Activated CD4-positive, alpha-beta T cell treated with anti-CD3 and anti-CD28 coated beads, Interleukin-2, amount 50 U/mL, for 24 hours (primary cell): ENCODE measurements at places on chromosomes 2 and 18.

- DNase-seq: no peak
Measured at GRCh38 chr2:190507135-190507534, 27.4 kb downstream of the NEMP2 start.

DNA sequence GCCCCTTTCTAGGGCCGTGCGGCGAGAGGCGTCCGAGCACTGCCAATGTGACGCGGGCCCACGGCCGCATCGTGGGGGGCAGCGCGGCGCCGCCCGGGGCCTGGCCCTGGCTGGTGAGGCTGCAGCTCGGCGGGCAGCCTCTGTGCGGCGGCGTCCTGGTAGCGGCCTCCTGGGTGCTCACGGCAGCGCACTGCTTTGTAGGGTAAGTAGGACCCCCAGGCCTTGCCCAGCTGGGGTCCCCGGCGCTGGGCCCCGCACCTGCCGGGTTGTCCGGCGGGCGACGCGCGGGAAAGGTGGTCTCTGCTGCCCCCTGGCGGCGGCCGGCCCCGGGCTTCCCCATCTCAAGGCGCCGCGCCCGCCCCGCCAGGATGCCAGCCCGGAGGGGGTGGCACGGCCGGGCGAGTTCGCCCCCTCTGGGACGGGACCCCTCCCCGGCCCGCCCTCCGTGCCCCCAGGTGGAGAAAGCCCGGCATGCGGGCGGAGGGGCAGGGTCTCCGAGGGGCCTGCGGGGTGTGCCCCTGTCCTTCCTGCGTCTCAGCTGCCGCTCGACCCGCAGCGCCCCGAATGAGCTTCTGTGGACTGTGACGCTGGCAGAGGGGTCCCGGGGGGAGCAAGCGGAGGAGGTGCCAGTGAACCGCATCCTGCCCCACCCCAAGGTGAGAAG lies 1.9 kb downstream of the PRSS56 start:
- peak; percentile 38 for DNase-seq

- DNase-seq: peak; percentile 85
Measured at GRCh38 chr2:201233192-201233811, 27.0 kb upstream of the CASP8 start.

DNA sequence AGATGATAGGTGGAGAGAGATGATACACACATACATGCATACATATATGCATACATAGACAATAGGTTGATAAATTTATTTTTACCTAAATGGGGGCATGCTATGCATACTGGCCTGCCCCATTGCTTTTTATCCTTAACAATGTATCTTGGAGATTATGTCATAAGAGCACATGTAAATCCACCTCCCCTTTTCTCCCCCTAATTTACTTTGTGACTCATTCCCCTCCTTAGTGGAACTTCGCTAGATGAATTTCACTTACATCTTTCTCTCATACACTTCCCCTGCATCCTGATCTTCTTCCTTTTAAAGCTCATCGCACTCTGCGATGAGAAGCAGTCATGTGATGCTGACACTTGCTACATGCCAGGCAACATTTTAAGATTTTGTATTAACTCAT lies 223.6 kb downstream of the C1D start:
- DNase-seq: no peak

- DNase-seq: no peak
Measured at GRCh38 chr2:209988010-209988409, 14.4 kb upstream of the RPE start.

DNA sequence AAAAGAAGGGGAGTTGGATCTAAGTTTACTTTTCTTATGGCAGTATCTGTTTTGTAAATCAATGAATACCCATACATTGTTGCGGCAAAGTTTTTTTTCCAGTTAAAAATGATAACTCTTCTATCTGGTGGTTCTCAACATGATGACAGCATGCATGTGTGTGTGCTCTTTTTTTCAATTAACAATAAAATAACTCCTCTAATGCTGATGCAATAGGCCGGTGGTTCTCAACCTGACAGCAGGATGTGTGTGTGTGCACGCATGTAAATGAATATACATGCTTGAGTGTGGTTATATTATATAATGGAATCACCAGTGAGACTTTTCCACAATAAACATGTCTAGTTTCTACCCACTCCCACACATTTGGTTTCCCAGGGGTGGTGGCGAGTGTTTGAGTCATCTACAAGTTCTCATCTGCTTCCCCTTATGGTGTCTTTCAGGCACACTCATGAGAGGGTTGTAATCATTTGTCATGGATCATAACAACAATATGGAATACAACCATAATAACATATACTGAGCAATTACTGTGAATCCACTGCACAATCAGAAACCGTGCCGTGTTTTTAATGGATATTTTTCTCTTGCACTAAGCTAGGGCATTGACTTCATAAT lies 31.2 kb downstream of the PARD3B start:
- no peak for DNase-seq

GRCh38 chr2:144014103-144014502 lies 505.8 kb downstream of the ZEB2 start:
- DNase-seq: no peak

DNA sequence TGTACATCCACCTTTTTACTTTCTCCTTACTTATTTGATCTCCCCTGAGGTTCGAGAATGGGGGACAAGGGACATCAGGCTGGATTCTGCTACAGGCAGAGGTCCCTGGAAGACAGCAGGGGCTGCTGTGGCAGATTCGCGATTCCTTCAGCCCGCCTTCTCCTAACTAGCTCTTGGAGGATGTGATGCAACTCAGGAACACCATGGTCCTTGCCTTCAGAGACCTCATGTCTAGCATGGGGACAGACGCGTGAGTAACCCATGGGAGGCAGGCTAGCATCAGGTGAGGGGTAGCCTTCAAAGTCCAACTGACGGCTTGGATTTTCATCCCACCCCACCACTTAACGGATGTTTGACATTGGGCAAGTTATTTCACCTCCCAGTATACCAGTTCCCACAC lies 869 bp upstream of the TCF23 start:
- DNase-seq: no peak

DNA sequence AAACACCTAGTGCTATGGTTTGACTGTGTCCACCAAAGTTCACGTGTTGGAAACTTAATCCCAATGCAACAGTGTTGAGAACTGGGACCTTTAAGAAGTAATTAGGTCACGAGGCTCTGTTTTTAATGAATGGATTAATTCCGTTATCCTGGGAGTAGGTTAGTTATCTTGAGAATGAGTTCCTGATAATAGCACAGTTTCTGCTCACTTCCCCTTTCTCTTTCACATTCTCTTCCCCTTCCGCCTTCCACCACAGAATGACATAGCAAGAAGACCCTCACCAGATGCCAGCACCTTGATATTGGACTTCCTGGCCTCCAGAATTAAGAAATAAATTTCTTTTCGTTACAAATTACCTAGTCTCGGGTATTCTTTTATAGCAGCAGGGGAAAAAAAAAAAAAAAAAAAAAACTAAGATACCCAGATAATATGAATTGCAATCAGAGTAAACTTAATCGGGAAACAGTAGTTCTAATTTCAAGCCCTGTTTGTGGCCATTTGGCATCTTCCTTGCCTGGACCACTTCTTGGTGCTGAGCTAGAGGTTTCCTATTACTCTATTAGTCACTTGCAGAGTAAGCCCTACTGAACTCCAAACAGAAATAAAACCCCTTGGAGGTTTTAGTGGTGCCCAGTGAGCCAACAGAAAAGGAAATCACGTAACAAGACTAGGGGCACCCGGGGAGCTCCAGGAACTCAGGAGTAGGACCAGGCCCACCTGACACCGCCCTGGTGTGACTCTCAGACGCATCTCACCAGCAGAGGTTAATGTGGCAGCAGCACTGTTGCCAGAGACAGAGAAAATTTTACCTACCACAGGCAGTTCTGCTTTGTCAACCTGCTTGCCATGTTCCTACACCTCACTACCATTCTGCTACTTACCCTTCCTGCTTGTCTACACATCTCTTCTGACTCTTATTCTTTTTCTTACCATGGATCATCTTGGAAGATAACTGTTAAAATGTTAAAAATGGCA lies 147.6 kb upstream of the CAB39 start:
- DNase-seq: no peak

GRCh38 chr2:67833632-67834031 lies 229.2 kb downstream of the C1D start:
- DNase-seq: no peak

- no peak for DNase-seq
Measured at GRCh38 chr2:24452502-24452885, 38.6 kb upstream of the NCOA1 start.

DNA sequence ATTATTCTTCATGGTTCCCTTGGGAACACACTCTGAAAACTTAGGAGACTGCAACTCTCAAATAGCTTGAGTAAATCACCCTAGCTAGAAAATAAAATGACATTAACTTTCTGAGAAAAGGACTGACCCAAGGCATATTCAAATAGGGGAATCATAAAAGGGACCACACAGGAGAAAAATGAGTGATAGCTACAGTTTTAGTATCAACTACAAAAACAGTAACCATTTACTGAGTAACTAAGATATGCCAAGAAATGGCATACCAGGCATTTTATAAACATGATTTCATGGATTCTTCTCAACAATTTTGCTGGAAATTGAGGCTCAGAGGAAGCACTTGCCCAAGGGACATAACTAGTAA lies 84.5 kb downstream of the AFF3 start:
- DNase-seq: no peak

GRCh38 chr2:215764441-215765048 lies 248.8 kb downstream of the MREG start:
- DNase-seq: no peak

- no peak for DNase-seq
Measured at GRCh38 chr2:120737340-120738101, 1.9 kb downstream of the GLI2 start.
